Myocyte (in vitro differentiated cells): ENCODE measurements at places on chromosomes 1 and 21.
A peak's percentile ranks its signal among the peaks of the same experiment; 100 is the strongest.

GRCh38 chr1:204080163-204080903 lies 7.4 kb downstream of the SOX13 start:
- peak; percentile 86 for DNase-seq

- DNase-seq: no peak
These were observed 1.4 kb upstream of the TNFRSF1B start for GRCh38 chr1:12165342-12165741.

DNA sequence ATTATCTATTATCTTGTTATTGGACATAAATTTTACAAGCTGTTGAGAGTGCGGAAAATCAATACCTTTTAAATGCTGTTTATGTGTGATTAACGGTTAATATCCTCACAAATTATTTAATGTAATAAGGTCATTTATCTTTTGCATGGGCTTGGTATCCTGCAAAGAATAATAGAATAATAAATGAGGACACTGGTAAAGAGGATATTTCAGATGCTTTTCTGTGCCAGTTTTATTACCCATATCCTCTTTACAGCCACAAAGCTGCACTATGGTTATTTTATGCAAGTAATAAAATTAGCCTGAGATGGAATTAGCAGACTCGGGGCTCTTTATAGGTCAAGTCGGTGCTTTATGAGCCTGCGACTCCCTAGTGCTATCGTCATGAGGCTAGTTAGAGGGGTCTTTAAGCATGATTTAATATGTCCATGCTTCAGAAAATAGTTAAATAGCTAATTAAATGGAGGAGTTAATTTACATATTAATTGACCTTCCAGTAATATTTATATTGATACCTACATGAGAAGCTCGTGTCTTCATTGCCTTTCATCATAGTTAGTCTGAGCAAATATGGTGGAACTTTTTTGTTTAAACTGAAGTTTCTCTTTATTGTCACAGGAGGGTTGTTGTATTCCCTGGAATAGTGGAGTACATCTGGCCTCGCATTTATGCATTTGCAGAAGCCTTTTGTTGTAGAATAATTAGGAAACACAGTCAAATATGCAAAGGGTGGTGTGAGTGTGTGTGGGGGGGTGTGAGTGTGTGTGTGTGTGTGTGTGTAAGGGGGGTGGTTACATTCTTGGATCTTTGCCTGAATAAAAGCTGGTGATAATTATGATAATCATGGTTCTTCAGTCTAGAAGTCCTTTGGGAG lies 120.3 kb downstream of the ATG4C start:
- no peak for DNase-seq

DNA sequence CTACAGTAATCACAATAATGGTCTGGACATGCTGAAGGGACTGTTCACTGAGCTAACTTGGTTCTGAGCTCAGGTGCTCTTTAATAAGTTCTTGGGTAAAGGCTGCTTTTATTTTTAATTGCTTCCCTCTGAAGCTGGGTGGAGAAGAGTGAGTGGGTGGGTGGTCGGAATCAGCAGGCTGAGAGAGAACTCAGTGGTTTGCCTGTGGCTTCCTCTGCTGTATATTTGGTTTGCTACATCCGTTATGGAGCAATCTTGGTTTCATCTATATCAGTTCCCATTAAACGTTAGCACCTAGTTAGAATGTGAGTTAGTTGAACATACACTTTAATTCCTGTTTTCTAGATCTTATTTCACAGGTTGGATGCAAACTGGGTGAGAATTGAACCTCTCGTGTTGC lies 23.3 kb downstream of the CNIH4 start:
- no peak for DNase-seq

GRCh38 chr1:23366598-23366997 lies 3.0 kb downstream of the ZNF436 start:
- no peak for DNase-seq

GRCh38 chr1:207813512-207813881 lies 61.6 kb downstream of the CD46 start:
- DNase-seq: no peak

- no peak for DNase-seq
These were observed 252.4 kb upstream of the B3GALT2 start for GRCh38 chr1:193438771-193439170.

DNA sequence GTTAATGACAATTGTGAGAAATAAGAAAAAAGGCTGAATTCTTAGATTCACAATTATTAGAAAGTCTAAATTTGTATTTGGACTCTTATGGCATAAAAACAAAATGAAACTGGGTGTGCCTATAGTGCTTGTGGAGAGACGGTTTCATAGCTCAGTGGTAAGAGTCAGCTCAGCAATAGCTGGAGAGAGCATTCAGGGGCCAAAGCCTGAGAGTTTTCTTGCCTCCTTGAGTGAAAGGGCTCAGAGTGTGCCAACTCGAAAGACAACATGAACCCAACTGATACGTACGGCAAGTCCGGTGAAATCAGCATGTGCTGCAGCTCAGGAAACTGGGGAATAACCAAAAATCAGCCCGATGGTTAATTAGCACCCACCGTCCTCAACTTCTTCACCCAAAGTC lies 577.9 kb downstream of the SMYD3 start:
- DNase-seq: no peak
